ENCODE measurements at places on chromosomes 7 and 10.

- H3K27me3 ChIP-seq: no peaks in the 10 kb centered on the region
- peak overlapping the region; percentile 86 for H3K4me3 ChIP-seq
- H3K27ac ChIP-seq: peak overlapping the region; percentile 20
- H3K36me3 ChIP-seq: no peaks in the 10 kb centered on the region
These were observed 401 bp downstream of the LRRC27 start for GRCh38 chr10:132332433-132332754.

GRCh38 chr10:35639728-35640401 lies 2.2 kb downstream of the FZD8 start:
- no peaks in the 10 kb centered on the region for H3K27me3 ChIP-seq
- H3K36me3 ChIP-seq: no peaks in the 10 kb centered on the region
- H3K4me3 ChIP-seq: peak overlapping the region; percentile 74
- no peak for DNase-seq
- H3K27ac ChIP-seq: no peak overlapping the region

DNA sequence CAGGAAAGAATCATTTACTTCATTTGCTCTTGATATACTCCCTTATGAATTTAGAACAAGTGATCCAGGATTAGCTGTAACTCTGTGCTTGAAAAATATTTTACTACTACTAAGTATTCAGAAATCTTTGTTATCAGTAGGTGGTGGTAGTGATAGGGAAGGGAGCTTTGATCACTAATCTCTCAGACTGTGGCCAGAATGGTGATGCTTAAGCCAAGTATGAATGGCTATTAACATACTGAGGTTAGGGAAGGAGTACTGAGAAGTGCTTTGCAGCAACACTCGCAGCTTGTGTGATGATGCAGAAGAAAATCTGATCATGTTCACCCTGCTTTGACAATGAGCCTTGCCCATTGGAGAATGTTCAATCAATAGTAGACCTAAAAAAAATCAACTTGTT lies 29.3 kb downstream of the AP3M1 start:
- H3K4me1 ChIP-seq: peaks cover 17% of the 10 kb centered on the region
- H3K36me3 ChIP-seq: peaks cover 47% of the 10 kb centered on the region
- DNase-seq: no peak
- no peak overlapping the region for H3K27ac ChIP-seq

- no peaks in the 10 kb centered on the region for H3K27me3 ChIP-seq
- DNase-seq: no peak
- H3K27ac ChIP-seq: no peak overlapping the region
These were observed 23.2 kb upstream of the WDFY4 start for GRCh38 chr10:48661441-48661840.

GRCh38 chr10:91925022-91925320 lies 1.4 kb downstream of the BTAF1 start:
- no peak overlapping the region for H3K27ac ChIP-seq
- H3K27me3 ChIP-seq: no peaks in the 10 kb centered on the region
- H3K4me3 ChIP-seq: peak overlapping the region; percentile 91
- no peak for DNase-seq
- no peaks in the 10 kb centered on the region for H3K36me3 ChIP-seq

- peaks cover 70% of the 10 kb centered on the region for H3K4me1 ChIP-seq
- peak overlapping the region; percentile 31 for H3K4me3 ChIP-seq
- H3K36me3 ChIP-seq: no peaks in the 10 kb centered on the region
- peak overlapping the region; percentile 91 for H3K27ac ChIP-seq
- H3K27me3 ChIP-seq: no peaks in the 10 kb centered on the region
These were observed 7.9 kb downstream of the ESYT2 start for GRCh38 chr7:158821171-158822031.

DNA sequence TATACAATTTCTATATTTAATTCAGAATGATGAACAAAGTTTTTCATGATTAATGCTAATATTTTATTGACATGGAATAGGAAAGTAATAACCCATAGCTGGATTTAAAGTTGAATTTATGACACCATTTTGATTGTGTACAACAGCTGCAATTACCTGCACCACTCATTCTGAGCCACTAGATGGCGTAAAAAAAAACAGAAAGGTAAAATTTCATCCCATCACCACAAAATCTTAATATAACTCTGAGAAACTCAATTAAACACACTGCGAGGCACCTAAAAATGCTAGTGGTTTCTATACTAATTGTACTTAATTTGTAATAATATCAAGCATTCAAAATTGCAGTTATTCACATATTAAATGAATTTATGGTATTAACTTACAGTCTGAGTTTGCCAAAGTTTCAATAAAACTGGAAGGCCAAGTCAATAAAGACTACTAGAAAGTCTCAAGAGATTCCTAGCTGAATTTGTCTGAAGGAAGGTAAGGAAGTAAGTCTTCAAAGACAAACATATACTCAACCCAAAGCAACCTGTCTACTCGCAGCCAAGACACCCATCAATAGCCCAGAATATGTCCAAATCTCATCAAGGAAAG lies 182.5 kb downstream of the SKAP2 start:
- H3K4me3 ChIP-seq: no peak overlapping the region
- H3K4me1 ChIP-seq: no peaks in the 10 kb centered on the region
- H3K36me3 ChIP-seq: no peaks in the 10 kb centered on the region
- no peak overlapping the region for H3K27ac ChIP-seq
- H3K27me3 ChIP-seq: no peaks in the 10 kb centered on the region
- no peak for DNase-seq

GRCh38 chr10:116408719-116409118 lies 18.9 kb upstream of the PNLIPRP3 start:
- no peaks in the 10 kb centered on the region for H3K4me1 ChIP-seq
- H3K4me3 ChIP-seq: no peak overlapping the region
- no peaks in the 10 kb centered on the region for H3K27me3 ChIP-seq
- no peaks in the 10 kb centered on the region for H3K36me3 ChIP-seq
- H3K27ac ChIP-seq: no peak overlapping the region

DNA sequence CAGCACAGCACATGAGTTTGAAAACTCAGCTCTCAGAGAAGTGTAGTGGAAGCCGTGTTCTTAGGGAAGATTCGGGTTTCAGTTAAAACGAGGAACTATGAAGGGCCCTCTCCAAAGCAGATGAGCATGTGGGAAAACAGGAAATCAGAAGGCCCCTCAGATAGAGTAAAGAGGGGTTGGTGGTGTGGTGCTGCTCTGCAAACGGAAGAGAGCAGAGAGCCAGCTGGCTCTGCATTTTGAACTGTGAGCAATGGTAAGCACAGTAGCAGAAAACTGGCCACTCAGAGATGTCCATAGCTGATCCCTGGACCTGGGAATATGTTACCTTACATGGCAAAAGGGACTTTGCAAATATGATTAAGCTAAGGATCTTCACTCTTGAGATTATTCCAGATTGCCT lies 27.9 kb upstream of the CUL1 start:
- no peak overlapping the region for H3K27ac ChIP-seq
- H3K27me3 ChIP-seq: no peaks in the 10 kb centered on the region
- H3K36me3 ChIP-seq: no peaks in the 10 kb centered on the region
- no peak overlapping the region for H3K4me3 ChIP-seq
- DNase-seq: no peak

DNA sequence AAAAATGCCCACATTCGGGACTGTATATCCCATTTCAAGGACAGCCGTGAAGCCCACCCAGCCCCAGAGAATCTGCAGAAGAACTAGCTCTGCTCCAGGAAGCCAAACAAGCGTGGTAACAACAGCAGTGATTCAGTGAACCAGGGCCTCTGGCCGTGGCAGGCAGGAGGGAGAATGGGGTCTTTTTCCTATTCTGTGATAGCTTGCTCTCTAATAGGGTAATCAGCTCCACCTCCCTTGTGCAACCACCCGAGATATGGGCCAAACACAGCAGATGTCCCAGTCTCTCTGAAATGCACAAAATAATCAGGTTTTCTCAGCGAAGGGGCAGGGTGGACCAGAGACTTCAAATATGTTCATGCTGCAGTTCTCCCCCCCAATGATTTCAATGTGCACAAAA lies 35.8 kb downstream of the CHST15 start:
- H3K36me3 ChIP-seq: no peaks in the 10 kb centered on the region
- H3K4me3 ChIP-seq: no peak overlapping the region
- H3K4me1 ChIP-seq: no peaks in the 10 kb centered on the region
- no peak for DNase-seq
- H3K27me3 ChIP-seq: no peaks in the 10 kb centered on the region

DNA sequence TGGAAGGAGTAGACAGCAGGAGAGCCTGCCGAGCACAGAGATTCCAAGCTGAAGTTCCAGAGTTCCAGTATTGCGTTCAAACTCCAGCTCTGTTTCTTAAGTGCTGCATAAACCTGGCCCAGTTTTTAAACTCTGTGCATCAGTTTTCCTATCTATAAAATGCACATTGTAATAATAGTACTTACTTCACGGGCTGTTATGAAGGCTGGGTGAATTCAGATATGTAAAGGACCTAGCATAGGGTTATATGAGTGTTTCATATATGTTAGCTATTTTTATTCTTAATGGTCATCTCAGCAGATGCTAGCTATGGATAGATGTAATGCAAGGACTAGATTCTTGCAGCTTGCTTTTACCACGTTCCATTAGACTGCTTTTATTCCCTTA lies 293.1 kb upstream of the SEMA3C start:
- H3K4me1 ChIP-seq: peaks cover 9% of the 10 kb centered on the region
- H3K27me3 ChIP-seq: no peaks in the 10 kb centered on the region
- H3K36me3 ChIP-seq: no peaks in the 10 kb centered on the region
- no peak overlapping the region for H3K4me3 ChIP-seq

- peak overlapping the region; percentile 73 for H3K4me3 ChIP-seq
- no peaks in the 10 kb centered on the region for H3K36me3 ChIP-seq
- peaks cover 61% of the 10 kb centered on the region for H3K4me1 ChIP-seq
These were observed 772 bp downstream of the HDAC9 start for GRCh38 chr7:18496341-18496700.

DNA sequence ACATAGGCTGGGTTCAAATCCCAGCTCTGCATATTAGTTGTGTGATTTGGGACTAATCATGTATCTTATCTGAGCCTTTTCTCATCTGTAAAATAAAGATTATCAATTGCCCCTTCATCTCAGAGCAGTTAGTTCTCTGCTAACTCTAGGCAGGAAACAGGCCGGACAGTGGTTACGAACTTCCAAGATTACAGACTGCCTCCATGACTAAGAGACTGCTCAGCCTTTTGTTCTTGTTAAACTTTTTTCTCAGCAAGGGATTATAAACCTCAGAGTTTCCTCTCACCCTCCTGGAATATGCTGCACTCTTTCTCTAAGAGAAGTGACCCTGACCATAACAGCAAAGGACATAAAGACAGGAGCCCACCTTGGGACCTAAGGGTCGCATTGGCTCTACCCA lies 52.5 kb upstream of the NFKB2 start:
- H3K4me3 ChIP-seq: no peak overlapping the region
- peaks cover 13% of the 10 kb centered on the region for H3K36me3 ChIP-seq
- no peaks in the 10 kb centered on the region for H3K4me1 ChIP-seq

- H3K36me3 ChIP-seq: no peaks in the 10 kb centered on the region
- no peaks in the 10 kb centered on the region for H3K27me3 ChIP-seq
These were observed 111.3 kb downstream of the PTPN20 start for GRCh38 chr10:47022311-47023131.

DNA sequence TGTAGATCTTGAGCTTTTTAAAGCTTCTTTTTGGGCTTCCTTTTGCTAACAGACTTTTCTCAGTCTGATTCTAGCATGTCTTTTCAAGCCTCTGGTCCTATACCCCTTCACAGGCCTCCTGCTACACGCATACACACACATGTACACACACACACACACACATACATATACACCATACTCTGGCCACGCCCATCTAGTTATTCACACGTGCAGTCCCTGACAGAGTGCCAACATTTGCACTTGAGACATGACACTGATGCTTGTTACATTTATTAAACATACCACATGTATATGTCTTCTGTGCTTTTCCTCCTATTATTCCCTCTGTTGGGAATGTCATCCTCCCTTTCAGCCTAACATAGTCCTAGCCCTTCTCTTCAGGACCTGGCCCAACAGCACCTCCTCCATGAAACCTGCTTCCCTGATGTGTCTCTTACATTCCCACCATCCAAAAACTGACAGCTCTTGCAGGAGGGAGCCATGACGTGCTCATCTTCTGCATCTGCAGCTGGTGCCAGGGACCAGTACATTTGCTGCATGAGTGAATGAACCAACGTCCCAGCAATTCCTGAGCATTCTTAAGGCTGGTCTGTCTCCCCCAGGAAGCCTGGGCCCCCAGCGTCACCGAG lies 222.1 kb downstream of the ARHGAP12 start:
- H3K4me1 ChIP-seq: peaks cover 18% of the 10 kb centered on the region
- no peak for DNase-seq
- H3K36me3 ChIP-seq: no peaks in the 10 kb centered on the region
- H3K27ac ChIP-seq: peak overlapping the region; percentile 65
- H3K4me3 ChIP-seq: peak overlapping the region; percentile 57

- H3K4me1 ChIP-seq: no peaks in the 10 kb centered on the region
- peaks cover 11% of the 10 kb centered on the region for H3K36me3 ChIP-seq
- H3K27ac ChIP-seq: no peak overlapping the region
- no peaks in the 10 kb centered on the region for H3K27me3 ChIP-seq
These were observed 28.0 kb downstream of the NUDT1 start for GRCh38 chr7:2269991-2270460.
